A172 (cell line): ENCODE measurements at places on chromosomes 2 and 18. TPM values are rescaled to one million over a fixed set of nuclear protein-coding genes. Genes with fewer than 3 reads are reported as not detected.

LONRF2 gene
- total RNA-seq: 5.0 and 6.0 TPM in 2 replicates

DNA sequence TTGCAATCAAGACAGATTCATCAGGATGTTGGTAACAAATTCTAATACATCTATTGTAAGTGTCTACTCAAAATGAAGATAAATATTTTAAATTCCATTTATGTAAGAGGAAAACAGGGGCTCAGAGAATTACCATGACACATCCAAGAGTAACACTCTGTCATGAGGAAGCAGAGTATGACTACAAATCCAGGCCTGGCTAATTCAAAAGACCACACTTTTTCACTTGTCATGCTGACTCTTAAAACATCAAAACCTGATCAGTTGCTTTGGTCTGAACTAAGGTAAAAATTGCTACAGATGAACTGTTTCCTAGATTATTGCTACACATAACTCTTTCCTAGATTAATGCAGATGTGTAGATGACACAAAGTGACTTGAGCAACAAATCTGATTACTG is 880.6 kb downstream of the TSN start:
- no peak for DNase-seq

DNA sequence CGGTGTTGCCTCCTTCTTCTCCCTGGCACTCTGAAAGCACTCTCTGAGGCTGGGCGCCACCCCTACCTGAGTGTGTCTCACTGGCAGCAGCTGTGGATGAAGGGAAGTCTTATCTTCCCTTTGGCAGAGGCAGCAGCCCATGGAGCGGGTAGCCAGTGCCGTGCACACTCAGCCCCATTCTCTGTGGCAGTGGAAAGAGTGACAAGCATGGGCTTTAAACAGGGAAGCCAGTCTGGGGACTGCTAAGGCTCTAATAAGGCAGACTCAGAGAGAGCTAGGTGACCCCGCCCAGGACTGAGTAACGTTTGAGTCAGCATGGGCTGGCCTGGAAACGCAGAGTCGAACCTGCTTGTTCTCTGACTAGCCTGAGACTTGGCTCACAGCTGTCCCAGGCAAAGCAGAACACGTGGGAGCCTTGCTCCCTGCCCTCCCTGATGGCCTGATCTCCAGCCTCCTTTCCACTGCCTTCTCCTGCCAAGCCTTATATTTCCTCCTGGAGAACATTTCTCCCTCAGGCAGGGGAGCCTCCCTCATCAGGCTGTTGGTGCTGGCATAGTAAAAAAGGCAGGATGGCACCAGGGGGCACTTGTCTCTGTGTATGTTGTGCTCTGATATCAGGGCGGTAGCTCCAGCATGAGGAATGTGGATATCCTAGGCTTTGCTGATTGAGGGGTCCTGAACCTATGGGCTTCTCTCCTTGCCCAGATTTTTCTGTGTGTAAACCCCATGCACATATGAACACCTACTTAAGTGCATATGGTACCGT is 93.9 kb upstream of the LGALSL start:
- DNase-seq: peak; percentile 99

CAB39 gene
- 49.8 and 51.9 TPM in 2 replicates for total RNA-seq

SPDYA gene
- total RNA-seq: 0.10 TPM in 1 of 2 replicates, not detected in the other

TDRD15 gene
- not detected in 2 replicates for total RNA-seq

- DNase-seq: peak; percentile 63
These were observed 31.3 kb downstream of the ANXA4 start for GRCh38 chr2:69773206-69773605.

CXCR1 gene
- total RNA-seq: not detected in 2 replicates

- no peak for DNase-seq
These were observed 120.9 kb upstream of the CDC42EP3 start for GRCh38 chr2:37792366-37792765.

GRCh38 chr18:8912348-8913326 is 189.9 kb upstream of the NDUFV2 start:
- DNase-seq: no peak

SLC30A3 gene
- 3.2 and 6.5 TPM in 2 replicates for total RNA-seq

DNA sequence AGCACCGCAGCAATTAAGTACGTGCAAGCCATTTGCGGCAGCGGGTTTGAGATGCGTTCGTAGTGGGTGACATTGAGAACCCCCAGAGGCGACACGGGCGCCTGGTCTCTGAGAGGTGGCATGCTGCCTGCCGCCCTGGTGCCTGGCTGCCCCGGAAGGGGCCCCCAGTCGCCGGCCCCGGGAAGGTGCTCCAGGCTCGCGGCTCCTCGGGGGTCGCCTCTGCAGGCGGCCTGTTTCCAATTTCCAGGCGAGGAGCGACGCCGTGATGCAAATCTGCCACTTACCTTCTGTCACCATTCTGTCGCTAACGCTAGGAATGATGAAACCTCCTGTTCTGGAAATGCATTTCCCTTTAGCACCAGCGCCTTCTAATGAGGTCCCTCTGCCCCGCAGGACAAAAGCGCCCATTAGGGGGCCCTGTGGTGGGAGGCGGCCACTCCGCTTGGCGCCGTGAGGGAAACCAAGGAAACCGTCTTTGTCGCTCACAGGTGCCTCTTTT is 13.0 kb downstream of the KIF5C start:
- DNase-seq: no peak

- peak; percentile 60 for DNase-seq
These were observed 1.8 kb downstream of the SP3 start for GRCh38 chr2:173963323-173963816.

GKN2 gene
- 0.24 and 1.9 TPM in 2 replicates for total RNA-seq

DNA sequence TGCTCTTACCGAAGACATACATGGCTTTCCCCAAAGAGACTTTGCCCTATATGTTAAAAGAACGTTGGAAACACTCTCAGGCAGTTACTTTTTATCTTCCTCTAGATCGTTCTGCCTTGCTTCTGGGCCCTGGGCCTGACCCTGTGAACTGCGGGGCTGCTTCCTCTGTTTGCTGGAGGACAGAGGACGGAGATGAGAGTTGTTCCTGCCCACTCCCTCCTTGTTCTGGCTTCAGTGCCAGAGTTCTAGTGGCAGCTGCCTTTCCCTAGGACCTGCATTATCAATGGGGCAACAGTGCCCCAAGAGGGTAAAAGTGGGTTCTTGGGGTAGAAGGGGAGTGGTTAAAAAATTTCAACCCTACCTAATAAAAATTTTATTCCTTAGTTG is 6.5 kb upstream of the FN1 start:
- DNase-seq: no peak

SAG gene
- not detected in 2 replicates for total RNA-seq

DNA sequence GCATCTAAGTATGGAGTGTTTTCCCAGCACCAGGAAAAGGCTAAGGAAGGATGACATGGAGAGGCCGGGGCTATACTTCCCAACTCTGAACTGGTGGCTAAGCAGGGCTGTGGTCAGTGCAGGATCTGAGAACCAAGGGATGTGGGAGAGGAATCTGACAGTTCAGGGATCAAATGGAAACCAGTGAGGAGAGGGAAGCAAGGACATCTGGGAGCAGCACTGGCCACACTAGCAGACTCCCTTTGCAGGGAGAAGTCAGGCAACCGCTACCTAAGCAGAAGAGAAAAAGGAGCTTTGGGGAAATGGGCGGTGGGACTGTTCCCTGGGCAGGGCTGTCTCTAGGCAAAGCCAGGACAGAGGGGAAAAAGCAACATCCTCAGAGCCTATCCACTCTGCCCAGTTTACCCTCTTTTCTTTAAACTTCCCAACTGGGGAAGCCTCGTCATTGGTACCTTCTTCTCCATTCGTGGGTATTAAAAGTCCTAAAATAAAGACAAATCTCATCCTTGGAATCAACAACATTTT is 105.8 kb upstream of the MEIS1 start:
- no peak for DNase-seq

DNA sequence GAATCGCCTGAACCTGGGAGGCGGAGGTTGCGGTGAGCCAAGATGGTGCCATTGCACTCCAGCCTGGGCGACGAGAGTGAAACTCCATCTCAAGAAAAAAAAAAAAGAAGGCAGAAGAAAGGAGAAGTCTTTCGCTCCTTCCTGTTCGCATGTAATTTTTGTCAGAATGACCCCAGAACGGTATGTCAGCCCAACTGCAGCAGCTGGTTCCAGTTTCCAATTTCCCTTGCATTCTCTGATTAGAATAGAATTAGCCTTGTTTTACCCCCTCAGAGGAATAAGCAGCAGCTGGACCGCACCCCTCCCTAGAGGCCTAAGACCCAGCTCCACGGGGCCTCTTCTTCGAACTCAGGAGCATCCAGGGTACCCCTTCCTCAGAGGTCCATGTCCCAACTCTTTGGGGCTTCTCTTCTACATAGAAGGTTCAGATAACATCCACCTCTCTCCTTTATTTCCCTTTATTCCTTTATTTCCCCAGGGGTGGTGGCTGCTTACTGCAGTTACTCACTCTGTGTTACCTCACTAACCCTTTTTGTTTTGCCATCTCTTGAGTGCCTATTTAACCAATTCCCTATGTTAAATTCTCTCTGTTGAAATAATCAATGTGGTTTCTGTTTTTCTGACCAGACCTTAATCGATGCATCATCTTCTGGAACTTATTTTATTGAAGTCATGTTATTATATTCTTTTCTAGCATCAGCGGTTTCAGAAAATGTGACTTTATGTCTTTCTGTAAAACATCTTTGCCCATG is 7.2 kb upstream of the PUM2 start:
- no peak for DNase-seq
